HFFc6 (cell line): ENCODE measurements at places on chromosomes 3 and 15. TPM values are rescaled to one million over a fixed set of nuclear protein-coding genes. Genes with fewer than 3 reads are reported as not detected.

The GOLGA6A gene
- total RNA-seq, result not detected in 3 replicates

DNA sequence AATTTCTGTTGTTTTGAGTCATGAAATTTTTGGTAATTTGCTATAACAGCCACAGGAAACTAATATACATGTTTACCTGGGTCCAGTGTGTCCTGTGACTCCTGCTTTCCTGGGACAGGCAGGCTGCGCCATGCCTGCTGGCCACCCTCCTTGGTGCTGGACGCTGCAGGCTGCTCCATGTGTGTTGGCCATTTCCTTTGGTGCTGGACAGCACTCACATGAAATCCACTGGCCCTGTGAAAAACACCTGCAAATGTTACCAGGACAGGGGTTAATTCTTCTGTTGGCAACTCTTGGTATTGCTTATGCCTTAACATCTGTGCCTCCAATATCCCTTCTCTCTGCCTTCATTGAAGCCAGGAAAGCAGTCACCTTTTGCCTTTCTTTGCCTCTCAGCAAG lies 86.9 kb upstream of the ATP10A start:
- H3K27me3 ChIP-seq, result peaks cover 2% of the 10 kb centered on the region; the same call in 1 of the 2 replicates
- no peaks in the 10 kb centered on the region for H3K36me3 ChIP-seq
- H3K4me3 ChIP-seq, result no peak overlapping the region

GRCh38 chr3:120741837-120742197 lies 499 bp downstream of the RABL3 start:
- H3K4me3 ChIP-seq, result peak overlapping the region; percentile 91
- H3K27ac ChIP-seq, result peak overlapping the region; percentile 85
- peaks cover 39% of the 10 kb centered on the region for H3K4me1 ChIP-seq
- peaks cover 53% of the 10 kb centered on the region for H3K36me3 ChIP-seq
- no peaks in the 10 kb centered on the region; the same call in 1 of the 2 replicates for H3K27me3 ChIP-seq

DNA sequence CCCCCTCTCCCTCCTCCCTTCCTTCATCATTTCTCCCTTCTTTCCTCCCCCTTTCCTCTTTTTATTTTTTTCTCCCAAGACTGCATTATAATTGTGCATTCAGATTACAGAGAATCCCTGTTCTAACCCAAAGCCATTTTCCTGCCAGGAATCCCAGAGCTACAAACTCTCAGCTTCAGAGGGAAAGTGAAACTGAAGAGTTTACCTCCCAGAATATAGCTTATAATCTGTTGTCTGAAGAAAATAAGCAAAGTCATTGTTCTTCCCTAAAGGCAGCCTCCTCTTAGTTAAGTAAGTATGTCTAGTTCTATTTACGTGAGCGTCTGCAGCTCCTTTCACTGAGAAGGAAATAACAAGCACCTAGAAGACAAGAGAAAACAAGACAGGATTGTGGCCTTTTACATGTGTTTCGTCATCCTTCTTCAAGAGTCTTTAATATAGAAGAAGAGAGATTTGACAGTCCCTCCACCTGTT lies 97.2 kb downstream of the CHST2 start:
- no peak overlapping the region; the same call in 1 of the 2 replicates for H3K27ac ChIP-seq
- H3K4me3 ChIP-seq, result peak overlapping the region; percentile 59; the same call in 1 of the 2 replicates
- no peaks in the 10 kb centered on the region for H3K36me3 ChIP-seq
- peaks cover 2% of the 10 kb centered on the region; the same call in 1 of the 2 replicates for H3K27me3 ChIP-seq
- H3K4me1 ChIP-seq, result peaks cover 8% of the 10 kb centered on the region; the same call in 1 of the 2 replicates

The PDZRN3 gene
- 18.0 to 19.3 TPM (median 18.8 TPM) in 3 replicates for total RNA-seq

The CPN2 gene
- total RNA-seq, result 0.14 to 0.24 TPM (median 0.21 TPM) in 3 replicates

GRCh38 chr3:129648391-129648790 lies 41.9 kb upstream of the PLXND1 start:
- H3K4me3 ChIP-seq, result no peak overlapping the region
- H3K36me3 ChIP-seq, result no peaks in the 10 kb centered on the region
- no peak overlapping the region for H3K27ac ChIP-seq
- peaks cover 39% of the 10 kb centered on the region for H3K4me1 ChIP-seq
- H3K27me3 ChIP-seq, result no peaks in the 10 kb centered on the region

DNA sequence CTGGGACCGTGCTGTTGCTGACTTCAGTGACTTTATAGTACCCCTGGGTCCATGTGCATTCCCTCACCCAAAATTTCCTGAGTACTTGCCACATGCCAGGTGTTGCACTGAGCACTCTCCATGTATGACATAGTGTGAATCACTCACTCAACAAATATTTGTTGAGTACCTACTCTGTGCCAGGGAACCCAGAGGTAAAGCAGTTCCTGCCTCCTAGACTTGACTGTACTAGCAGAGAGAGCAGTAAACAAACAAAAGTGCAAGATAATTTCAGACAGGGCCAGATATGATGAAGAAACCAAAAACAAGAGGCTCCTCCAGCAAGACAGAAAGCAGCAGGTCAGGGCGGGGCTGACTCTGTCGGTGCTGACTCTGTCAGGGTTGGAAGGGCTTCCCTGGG lies 12.2 kb downstream of the TGM4 start:
- peaks cover 43% of the 10 kb centered on the region for H3K4me1 ChIP-seq
- DNase-seq, result no peak
- no peak overlapping the region for H3K4me3 ChIP-seq
- H3K36me3 ChIP-seq, result peaks cover 4% of the 10 kb centered on the region; the same call in 1 of the 2 replicates

The CHRNB4 gene
- not detected in 3 replicates for total RNA-seq

DNA sequence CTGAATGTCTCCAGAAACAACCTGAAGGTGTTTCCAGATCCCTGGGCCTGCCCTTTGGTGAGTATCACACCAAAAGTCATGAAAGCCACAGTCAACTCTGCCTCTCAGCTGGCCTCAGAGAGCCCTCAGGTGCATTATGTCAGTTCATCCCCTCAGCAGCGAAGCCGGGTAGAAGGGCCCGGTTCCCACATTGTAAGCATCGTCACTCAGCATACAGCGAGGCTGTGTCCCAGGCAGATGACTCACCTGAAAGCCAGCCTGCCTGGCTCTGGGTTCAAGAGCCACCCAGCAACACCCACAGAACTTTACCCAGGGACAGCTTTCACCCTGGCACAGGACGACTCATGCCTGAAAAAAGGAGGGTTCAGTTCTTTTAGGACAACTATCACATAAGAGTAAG lies 91.6 kb downstream of the LRRK1 start:
- peaks cover 1% of the 10 kb centered on the region for H3K36me3 ChIP-seq
- H3K27me3 ChIP-seq, result no peaks in the 10 kb centered on the region; the same call in 1 of the 2 replicates
- no peak overlapping the region for H3K27ac ChIP-seq
- no peak for DNase-seq

DNA sequence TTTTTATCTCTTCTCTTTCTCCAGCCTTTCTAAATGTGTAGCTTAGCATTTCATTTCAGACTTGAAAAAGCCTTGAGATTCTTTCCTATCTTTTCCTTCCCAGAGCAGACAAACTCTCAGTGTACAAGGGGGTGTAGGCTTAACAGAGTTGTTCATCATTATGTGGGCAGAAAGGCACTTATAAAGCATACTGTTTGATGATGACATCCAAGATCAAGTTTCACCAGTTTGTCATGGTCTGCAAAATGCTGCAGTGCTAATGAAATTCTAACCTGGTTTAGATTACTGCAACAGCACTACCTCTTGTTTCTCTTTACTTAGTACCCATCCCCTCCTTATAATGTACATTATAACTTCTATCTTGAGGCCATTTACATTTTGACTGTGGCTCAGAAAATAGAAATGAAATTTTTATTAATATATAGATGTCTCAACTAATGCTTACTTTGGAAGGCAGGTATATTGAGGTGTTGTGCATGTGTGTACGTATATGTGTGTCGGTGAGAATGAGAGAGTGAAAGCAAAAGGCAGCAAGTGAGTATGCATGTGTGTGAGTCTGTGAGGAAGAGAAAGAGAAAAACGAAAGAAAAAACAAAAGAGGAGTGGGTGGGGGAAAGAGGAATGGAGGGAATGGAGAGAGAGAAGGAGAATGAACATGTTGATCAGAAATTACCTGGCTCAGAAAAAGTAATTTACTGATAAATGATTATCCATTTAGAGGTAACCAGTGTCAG lies 1043.6 kb downstream of the TUSC7 start:
- peak; percentile 5 for DNase-seq
- peaks cover 3% of the 10 kb centered on the region; the same call in 1 of the 2 replicates for H3K27me3 ChIP-seq
- H3K4me1 ChIP-seq, result no peaks in the 10 kb centered on the region
- H3K27ac ChIP-seq, result no peak overlapping the region

GRCh38 chr3:99683465-99683864 lies 45.1 kb downstream of the COL8A1 start:
- H3K27ac ChIP-seq, result no peak overlapping the region
- H3K36me3 ChIP-seq, result peaks cover 5% of the 10 kb centered on the region
- H3K4me3 ChIP-seq, result no peak overlapping the region

DNA sequence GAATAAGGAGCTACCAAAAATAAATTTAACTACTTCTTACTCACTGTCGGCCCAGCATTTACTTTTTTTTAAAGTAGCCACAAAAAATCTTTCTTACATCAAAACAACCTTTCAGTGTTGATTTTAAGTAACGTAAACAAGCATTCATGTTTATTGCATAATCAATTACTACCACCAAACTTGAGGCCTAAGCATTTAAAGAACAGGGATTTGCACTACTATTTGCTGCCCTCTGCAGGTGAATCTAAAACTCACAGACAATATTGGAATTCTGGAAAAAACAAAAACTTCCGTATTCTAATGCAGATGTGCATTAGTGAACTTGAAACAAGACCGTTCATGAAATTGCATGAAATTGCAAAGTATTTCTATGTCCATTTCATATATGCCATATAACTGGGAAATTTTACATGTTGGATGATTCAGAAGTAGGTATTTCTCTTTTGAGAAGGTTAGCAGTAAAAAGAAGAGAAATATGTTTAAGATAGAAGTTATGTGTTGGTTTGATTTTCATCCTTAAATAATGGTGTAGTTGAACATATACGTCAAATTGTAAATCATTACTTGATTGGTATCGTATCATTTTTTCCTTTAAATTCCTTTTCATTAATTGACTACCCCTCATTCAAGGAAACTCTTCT lies 55.6 kb downstream of the CGGBP1 start:
- no peak overlapping the region for H3K4me3 ChIP-seq
- peaks cover 14% of the 10 kb centered on the region for H3K4me1 ChIP-seq
- no peak overlapping the region for H3K27ac ChIP-seq
- peak; percentile 31 for DNase-seq

GRCh38 chr15:63374686-63375520 lies 6.7 kb downstream of the CA12 start:
- H3K27me3 ChIP-seq, result peaks cover 2% of the 10 kb centered on the region; the same call in 1 of the 2 replicates
- peaks cover 73% of the 10 kb centered on the region for H3K4me1 ChIP-seq
- H3K27ac ChIP-seq, result peak overlapping the region; percentile 98
- H3K4me3 ChIP-seq, result peak overlapping the region; percentile 49

The CFAP100 gene
- not detected in 3 replicates for total RNA-seq
